ENCODE measurements at places on chromosomes 11 and 22.

- no peak for DNase-seq
Observed at GRCh38 chr11:44629732-44630345, 64.4 kb downstream of the CD82 start.

- DNase-seq, result peak; percentile 56
Observed at GRCh38 chr11:560305-561147, at the start of the genes LMNTD2 and RASSF7. TSS of gene LMNTD2 (minus strand) at chr11:560738. CDS start at chr11:560716, 22 bp downstream. TSS of gene RASSF7 (plus strand) at chr11:560970. CDS start at chr11:561769, 799 bp downstream.

GRCh38 chr22:45438336-45438735 lies 24.8 kb downstream of the RIBC2 start:
- DNase-seq, result no peak

GRCh38 chr22:48523091-48523490 lies 1304.6 kb downstream of the BRD1 start:
- no peak for DNase-seq

DNA sequence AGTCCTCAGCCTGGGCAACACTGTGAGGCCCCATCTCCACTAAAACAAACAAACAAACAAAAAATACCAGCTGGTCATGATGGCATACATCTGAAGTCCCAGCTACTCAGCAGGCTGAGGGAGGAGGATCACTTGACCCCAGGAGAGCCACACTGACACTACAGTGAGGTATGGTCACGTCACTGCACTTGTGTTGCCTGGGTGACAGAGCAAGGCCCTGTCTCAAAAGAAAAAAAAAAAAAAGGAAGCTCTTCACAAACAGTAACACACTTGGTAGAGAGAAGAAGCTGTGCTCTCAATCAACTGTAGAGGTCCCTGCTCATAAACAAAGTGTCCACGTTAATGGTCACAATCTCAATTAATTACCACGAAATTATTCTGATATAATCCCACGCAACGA lies 401.6 kb upstream of the CCDC90B start:
- no peak for DNase-seq
